ENCODE measurements at places on chromosomes 5 and 9.

- DNase-seq, result no peak
Observed at GRCh38 chr5:79785983-79786382, 96.3 kb downstream of the CMYA5 start.

DNA sequence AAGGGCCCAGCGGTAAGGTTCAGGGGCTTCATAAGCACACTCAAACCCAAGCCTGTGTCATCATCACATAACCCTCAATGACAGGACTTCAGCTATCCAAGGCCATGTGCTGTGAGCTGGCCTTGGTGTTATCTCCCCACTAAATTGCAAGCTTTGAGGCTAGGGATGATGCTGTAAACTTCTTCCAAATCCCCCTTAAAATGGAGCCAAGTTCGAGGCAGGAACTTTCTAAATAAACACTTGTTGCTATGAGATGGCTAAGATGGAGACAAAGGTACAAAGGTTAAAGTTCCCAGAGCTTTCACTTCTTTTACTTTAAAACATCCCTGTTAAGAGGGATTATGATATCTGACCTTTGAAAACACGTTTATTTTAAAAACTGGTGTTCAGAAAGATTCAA, 123.6 kb downstream of the MYO10 start:
- DNase-seq, result no peak

DNA sequence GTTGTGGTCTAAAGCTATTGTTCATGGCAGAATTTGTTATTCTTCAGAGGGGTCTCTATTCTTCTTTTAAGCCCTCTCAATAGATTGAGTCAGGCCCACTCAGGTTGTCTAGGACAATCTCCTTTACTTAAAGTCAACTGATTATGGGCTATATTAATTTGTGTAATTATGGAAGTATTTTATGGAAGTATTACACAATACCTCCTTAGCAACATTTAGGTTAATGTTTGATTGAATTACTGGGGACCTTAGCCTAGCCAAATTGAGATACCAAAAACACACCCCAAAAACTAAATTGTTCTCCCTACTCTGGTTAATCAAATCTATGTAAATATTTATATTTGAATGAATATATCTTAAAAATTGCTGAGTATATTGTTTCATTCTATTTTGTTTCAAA, 347.1 kb upstream of the GRIN3A start:
- no peak for DNase-seq

DNA sequence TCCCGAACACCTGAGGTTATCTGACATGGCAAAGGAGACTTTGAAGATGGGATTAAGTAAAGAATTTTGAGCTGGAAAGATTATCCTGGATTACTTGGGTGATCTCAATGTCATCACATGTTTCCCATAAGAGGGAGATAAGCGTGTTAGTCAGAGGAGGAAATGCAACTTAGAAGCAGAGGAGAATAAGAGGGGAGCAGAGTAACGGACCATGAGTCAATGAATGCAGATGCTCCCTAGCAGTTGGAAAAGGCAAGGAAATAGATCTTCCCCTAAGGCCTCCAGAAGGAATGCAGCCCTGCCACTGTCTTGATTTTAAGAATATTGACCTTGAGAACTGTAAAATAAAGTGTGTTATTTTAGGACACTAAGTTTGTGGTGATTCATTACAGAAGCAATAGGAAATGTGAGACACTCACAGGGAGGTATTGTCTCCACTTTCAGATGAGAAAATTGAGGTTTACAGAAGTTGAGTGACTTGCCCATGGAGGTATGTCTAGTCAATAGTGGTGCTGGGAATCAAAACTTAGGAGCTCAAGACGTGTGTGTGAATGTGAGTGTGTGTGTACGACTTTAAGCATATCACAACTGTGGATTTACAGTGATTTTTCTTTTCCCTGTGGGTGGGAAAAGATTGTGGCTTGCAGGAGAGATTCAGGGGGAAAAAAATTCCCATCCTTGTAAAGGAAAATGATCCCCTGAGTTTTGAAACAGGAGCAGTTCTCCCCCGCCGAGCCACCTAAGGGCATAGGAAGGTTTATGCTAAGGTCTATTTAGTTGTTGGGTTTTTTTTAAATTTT, 125.3 kb downstream of the TRIM32 start:
- no peak for DNase-seq

DNA sequence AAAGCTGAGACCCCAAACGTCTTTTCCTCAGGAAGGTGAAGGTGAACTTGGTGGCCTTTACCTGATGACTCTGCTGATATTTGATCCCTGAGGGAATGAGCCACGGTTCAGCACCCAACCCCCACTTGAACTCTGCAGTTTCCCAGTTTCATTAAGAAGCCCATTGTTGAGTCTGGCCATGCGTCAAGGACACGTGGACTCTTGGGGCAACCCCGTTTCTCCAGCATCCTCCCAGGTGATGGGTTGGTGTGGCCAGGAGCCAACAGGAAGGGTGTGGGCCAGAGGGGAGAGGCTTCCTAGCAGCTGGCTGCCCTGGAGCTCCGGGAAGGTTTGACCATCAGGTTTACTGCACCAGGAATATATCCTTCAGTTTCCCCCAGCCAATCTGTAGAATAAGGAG, 59.5 kb upstream of the GNE start:
- DNase-seq, result no peak

- no peak for DNase-seq
Observed at GRCh38 chr5:91224456-91224855, 158.7 kb downstream of the ARRDC3 start.

GRCh38 chr5:92945605-92946097, 635.4 kb downstream of the NR2F1-AS1 start:
- DNase-seq, result no peak

DNA sequence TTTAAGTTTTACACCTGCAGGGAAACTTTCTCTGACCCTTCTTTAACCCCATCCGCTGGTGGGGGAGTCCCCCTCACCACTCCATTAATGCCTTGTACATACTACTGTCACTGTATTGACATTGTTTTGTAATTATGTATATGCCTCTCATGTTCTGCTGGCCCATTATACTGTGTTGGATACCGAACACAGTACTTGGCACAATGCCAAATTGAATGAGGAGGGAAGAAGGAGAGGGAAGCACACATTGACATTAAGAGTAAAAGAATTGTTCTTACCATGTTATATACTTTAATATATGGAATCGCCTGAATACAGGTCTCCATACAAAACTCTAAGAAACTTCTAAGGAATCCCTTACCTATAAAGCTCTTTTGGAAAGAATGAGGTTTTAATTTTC, 73.6 kb upstream of the GRHPR start:
- DNase-seq, result no peak

DNA sequence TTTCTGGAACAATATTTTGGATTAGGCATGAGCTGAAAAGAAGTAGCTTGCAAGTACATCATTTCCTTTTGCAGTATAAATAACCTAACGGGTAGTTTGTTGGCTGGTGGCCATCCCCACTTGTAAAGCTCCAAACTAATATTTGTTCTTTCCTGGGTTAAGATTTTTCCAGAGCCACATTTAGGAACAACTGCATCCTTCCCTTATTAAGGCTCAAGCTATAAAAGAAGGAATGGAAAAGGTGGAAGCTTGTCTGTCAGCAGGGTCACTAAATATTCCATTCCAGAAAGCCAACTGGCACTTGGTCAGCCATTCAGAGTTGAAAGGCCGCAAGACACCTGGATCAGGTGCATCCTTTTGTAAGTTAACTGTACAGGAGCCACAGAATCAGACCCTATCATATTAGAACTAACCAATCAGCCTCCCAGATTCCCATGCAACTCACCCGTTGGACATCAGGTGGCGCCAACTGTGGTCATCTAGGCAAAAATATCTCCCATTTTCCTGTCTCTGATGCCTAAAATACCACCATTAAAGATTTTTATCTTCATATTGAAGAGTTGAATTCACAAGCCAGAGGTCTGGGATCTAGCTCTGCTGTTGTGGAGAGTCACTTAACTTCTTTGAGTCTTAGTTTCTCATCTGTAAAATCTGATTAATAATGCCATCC, 82.9 kb downstream of the PTCD2 start:
- DNase-seq, result no peak

DNA sequence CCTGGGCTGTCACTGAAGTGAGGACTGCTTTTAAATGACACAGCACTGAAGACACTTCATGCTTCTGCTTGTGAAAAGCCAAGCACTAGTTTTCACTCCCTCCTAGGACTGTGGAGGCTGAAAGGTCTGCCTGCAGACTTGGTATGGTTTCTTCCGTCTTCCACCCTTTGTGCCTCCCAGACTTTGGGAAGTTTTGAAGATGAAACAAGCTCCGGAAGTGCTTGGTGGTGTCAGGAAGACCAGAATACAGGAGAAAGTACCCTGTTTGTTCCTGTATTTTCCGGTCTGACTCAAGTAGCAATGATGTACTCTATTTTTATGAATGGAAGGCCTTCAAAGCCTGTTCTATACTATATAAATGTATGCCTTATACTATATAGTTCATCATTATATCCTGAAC, 222.7 kb downstream of the PDZD2 start:
- no peak for DNase-seq

- no peak for DNase-seq
Observed at GRCh38 chr5:142455856-142456255, 131.0 kb upstream of the SPRY4 start.

DNA sequence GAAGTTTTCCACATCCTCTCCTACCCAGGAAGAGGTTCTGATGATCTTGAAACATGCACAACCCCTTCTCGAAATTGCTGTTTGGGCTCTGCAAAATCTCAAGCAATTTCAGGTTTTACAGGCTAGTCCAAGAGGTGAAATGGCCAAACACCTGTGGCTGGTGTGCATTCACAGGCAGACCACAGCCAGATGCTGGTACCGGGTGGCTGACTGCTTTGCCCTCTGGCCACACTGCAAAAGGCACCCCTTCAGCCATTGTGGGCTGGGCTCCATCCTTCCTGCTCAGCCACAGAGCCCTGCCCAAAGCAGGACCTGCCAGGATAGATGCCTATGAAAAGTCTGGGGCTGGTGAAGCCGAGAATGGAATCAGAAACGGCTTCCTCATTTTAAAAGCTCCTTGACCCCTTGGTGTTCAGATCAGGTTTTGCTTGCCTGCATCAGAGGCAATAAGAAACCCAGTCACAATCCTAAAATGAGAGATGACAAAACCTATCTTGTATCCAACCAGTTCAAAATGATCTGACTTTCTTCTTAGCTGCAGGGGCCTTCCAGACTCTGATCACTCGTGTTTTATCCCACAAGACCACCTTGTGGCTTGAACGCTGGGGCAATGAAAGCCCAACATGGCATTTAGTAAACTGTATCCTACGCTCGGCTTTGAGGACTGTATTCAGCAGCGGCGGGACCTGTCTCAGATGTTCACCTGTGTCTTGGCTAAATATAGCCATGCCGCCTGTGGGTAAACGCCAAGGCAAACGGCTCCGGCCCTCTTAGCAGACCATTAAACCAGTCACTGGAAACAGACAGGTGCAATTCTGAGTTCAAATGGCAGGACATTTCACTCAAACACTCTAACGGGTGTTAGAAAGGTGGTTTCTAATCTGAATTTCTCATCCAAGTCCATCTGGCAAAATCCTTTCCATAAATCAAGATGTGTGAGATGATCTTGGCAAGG, 49.6 kb downstream of the EPB41L4B start:
- DNase-seq, result no peak

GRCh38 chr9:93825348-93826115, 129.6 kb downstream of the BARX1 start:
- no peak for DNase-seq

DNA sequence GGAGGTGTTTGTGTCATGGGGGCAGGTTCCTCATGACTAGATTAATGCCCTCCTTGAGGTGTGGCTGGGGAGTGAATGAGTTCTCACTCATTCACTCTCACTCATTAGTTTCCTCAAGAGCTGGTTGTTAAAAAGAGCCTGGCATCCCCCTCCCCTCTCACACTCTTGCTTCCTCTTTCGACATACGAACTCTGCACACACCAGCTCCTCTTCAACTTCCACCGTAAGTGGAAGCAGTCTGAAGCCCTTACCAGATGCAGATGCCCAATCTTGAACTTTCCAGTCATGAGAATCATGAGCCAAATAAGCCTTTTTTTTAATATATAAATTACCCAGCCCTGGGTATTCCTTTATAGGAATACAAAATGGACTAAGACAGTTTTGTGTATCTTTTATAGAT, 82.5 kb downstream of the SPRY4 start:
- no peak for DNase-seq

DNA sequence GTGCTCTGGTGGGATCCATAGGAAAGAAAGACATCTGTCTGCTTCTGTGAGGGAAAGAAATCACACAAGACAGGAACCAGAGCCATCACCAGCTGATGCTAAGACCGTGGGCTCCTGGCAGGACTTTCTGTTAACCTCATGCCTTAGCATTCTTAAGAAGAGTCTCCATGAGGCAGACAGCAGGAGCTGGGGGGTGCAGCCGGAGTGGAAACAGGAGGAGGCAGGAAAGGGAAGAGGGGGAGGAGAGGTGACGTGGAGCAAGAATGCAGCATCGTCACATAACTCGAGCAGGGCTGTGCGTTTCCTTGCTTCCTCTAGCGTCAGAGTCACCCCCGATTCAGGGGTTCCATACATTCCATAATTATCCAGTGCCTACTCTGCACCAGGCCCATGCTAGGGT, 53.6 kb downstream of the ERGIC1 start:
- no peak for DNase-seq

GRCh38 chr5:39650008-39650762, 225.4 kb upstream of the DAB2 start:
- no peak for DNase-seq

GRCh38 chr5:133086366-133086875, 34.6 kb downstream of the HSPA4 start:
- no peak for DNase-seq

DNA sequence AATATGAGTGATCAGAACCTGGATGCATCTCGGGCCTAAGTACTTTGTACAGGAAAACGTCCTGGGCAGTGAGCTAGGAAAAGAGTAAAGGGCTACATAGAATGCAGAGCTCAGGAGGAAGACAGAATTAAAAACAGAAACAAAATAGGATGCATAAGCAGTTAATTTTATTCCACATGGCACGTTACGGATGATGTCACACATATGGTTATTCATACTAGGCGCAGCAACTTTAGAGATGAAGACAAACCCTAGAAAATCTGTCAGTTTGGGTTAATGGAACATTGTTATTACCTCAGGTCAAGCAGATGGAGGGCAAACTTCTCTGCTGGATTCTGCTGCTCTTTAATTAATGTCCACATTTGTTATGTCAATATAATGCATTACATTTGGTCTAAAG, 445.4 kb downstream of the ANXA1 start:
- no peak for DNase-seq
